Amygdala (tissue), 56 donors: ENCODE measurements at places on chromosomes 5 and 9.

DNA sequence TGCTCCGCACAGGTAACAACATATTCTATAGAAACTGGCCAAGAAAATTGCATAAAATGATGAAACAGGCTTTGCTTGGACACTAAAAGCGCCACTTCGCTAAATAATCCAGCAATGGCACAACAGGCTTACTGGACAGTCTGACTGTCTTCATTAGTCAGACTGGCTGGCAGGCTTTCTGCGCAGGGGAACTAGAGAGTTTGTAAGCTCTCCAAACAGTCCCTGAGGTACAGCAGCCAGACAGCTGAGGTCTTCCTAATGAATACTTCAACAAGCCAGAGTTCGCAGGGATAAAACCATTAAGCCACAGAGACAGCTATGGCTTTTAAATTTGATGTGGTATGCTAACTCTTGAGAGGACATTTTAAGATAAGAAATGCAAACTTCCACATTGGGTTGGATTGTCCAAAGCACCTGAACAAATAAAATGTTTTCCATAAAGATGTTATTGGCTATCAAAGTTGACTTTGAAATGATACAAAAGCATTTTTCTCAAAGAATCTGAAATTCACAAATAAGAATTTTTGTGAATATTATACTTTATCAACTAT lies 20.7 kb downstream of the PLK2 start:
- no peak for DNase-seq

DNA sequence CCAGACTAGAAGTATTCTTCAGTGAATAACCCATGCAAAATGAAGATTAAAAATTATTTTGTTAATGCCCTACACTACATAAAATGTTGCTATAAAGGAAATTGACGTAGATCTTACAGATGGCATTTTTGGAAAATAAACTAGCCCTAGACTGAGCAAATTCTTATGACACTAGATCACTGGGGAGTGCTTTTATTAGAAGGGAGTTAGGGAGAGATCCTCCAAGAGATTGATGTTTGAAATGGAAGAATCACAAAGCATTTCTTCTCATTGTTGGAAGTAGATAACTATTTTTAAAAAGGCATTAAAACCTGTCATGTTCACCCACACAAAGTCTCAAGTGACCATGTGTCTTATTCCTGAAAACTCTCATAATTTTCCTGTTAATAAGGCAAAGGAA lies 351.1 kb upstream of the TLE4 start:
- DNase-seq: no peak

GRCh38 chr5:104539618-104540350 lies 977.2 kb upstream of the NUDT12 start:
- no peak for DNase-seq

DNA sequence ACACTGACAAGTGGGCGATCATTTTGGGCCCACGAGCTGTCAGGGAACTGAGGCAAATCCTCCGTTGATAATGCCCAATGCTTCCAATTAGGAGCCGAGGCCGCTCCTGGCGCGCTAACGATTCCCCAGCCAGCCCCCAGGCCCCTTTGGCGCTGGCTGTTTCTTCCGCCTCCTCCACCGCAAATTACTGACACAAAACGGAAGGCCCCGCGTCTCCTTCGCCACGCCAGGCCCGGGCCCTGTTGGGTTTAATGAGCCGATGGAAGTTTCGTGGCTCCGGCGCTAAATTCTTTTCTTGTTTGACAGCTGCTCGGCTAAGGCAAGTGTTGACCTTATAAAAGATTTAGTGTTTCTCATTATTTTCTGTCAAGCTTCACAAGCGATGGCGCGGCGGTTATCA lies 25.7 kb upstream of the BARHL1 start:
- no peak for DNase-seq

DNA sequence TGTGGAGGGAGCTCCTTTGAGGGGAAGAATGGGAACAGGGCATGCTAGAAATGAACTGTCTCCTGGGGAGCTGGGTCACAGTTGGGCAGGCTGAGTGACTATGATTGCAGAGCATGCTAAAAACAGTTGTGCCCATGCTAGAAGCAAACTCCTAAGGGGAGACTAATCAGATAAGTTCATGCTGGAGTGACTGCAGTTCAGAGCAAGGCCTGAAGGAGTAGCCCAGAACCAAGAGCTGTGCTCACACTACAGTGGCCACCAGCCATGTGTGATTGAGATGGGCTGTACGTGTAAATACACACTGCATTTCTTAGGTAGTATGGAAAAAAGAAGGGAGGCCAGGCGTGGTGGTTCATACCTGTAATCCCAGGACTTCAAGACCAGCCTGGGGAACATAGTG lies 10.3 kb upstream of the AK1 start:
- DNase-seq: no peak

GRCh38 chr5:178667101-178667500 lies 40.3 kb upstream of the CLK4 start:
- no peak for DNase-seq

- DNase-seq: peak; percentile 32
Measured at GRCh38 chr9:98998441-98999151, 54.9 kb downstream of the COL15A1 start.

DNA sequence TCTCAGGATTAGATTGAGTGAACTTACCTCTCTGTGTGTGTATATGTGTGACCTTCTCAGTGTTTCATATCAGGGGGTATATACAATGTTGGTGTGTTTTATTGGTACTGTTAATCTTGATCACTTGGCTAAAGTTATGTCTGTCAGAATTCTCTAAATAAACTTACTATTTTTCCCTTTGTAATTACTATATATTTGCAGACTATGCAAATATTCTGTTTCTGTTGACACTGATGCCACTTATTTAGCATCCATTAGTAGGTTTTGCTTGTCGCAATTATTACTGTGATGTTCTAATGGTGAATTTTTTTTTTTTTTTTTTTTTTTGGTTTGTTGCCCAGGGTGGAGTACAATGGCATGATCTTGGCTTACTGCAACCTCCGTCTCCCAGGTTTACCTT lies 42.9 kb upstream of the NR5A1 start:
- DNase-seq: no peak

- no peak for DNase-seq
Measured at GRCh38 chr9:120742951-120743416, 28.7 kb upstream of the MEGF9 start.

GRCh38 chr5:78804995-78805394 lies 156.4 kb upstream of the LHFPL2 start:
- DNase-seq: no peak

GRCh38 chr9:111287127-111287526 lies 42.9 kb downstream of the OR2K2 start:
- no peak for DNase-seq

- DNase-seq: no peak
Measured at GRCh38 chr5:9878206-9878605, 248.1 kb upstream of the TAS2R1 start.

DNA sequence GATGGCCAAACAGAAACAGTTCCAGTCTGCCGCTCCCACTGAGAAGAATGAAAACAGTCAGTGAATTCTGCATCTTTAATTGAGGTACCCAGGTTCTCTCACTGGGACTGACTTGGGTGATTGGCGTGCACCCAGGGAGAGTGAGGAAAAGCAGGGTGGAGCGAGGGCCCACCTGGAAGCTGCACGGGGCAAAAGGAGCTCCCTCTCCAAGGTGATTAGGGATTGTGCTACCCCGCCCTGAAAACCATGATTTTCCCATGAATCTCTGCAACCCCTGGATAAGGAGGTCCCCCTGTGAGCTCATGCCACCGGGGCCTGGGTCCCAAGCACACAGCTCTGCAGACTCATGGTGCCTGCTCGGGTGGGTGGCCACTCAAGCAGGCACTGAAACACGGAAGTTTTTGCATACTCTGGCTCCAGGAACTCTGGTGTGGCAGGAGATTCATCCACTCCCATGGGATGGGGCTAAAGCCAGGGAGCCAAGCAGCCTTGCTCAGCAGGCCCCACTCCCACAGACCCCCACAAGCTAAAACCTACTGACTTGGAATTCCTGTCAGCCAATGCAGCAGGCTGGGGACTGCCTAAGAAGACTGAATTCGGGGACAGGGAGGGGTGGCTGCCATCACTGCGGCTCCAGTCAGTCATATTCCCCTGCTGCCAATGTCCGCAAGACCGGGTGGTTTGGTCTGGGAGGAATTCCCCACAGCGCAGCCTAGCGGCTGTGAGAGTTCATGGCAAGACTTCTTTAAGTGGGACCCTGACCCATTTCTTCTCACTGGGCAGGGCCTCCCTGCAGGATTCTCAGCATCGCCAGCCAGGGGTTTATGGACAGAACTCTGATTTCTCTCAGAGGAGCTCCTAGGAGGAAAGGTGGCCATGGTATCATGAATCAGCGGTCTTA lies 652.2 kb upstream of the RGMB start:
- no peak for DNase-seq

GRCh38 chr9:135604437-135605237 lies 34.7 kb downstream of the GLT6D1 start:
- no peak for DNase-seq

- no peak for DNase-seq
Measured at GRCh38 chr9:74795803-74796202, 91.9 kb downstream of the TRPM6 start.

DNA sequence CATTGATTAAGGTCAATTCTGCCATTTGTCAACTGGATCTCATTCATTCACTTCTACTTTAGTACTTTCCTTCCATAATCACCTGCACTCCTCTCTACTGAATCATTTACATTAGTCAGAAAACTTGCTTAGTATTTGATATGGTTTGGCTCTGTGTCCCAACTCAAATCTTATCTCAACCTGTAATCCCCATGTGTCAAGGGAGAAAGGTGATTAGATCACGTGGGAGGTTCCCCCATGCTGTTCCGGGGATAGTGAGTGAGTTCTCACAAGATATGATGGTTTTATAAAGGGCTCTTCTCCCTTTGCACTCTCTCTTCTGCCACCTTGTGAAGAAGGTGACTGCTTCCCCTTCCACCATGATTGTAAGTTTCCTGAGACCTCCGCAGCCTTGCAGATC lies 23.7 kb upstream of the UGCG start:
- no peak for DNase-seq

- DNase-seq: no peak
Measured at GRCh38 chr9:93059011-93059714, 662 bp downstream of the SUSD3 start.

DNA sequence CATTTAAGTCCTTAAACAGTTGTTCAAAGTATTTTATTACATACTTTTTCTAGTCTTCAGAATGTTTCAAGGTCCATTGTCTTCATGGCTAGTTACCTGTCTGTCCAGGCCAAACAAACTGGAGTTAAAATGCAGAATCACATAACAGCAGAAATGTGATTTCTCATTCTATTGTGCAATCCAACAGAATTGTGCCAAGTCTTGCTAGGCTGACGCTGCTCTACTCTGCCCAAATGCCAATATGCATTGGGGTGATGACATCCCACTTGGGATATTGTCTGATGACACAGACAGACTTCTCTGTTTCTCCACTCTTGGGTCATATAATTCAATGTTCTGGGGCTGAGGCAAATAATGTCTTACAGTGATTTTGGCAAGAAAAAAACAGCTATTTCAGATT lies 5.2 kb upstream of the SLC22A5 start:
- no peak for DNase-seq

DNA sequence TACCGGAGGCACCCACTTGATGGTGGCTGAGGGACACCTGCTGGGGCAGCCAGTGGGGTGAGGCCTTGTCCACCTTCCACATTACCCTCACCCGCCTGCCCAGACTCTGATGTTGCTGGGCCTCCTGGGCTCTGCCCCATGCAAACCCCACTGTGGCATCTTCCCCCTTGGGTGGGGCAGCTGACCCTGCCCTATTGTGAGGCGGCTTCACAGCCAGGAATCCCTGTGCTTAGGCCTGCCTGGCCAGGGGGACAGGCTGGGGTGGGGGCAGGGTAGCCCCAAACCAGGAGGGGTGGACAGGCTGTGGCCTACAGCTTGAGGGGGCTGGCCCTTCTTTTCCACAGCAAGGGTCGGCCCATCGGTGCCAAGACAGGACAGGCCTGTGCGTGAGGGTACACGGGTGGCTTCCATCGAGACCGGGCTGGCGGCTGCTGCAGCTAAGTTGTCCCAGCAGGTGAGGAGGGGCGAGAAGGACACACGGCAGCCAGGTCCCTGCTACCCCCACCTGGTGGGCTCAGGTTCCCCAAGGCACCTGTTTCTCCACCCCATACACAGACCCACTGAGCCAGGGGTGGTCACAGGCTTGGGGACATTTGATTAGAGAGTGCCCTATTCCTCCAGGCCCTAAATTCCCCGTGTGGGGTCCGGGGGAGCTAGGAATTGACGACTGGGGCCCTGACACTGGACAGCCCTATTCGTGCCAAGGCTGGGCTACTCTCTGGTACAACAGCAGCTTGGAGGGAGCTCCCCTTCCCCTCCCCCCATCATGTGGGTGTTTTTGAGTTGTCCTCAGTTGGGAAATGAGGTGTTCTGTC lies 99.2 kb downstream of the PHF2 start:
- DNase-seq: no peak

- DNase-seq: no peak
Measured at GRCh38 chr5:87398981-87399614, 13.6 kb downstream of the CCNH start.

- no peak for DNase-seq
Measured at GRCh38 chr5:78903353-78903752, 81.8 kb downstream of the ARSB start.

- DNase-seq: no peak
Measured at GRCh38 chr5:108386345-108387061, 4.6 kb upstream of the FBXL17 start.

- no peak for DNase-seq
Measured at GRCh38 chr9:83220730-83221129, 157.8 kb upstream of the RASEF start.

DNA sequence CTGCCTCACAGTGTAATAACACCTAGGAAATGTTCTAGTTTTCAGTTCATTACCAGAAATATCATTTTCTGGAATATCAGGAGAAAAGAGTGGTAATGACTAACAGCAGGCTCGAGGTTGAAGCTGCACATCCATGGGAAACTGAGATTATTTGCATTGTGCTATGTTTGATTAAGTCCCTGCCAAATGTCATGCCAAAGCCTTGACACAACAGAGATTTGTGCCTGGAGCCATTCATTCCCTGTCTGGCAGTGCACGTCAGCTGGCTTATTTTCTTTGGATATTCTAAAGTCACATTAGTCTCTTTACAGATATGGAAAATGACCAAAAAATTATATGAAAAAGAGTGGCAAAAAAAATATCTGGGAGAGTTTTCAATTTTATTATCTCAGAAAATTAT lies 848.0 kb downstream of the PTPRD start:
- no peak for DNase-seq

DNA sequence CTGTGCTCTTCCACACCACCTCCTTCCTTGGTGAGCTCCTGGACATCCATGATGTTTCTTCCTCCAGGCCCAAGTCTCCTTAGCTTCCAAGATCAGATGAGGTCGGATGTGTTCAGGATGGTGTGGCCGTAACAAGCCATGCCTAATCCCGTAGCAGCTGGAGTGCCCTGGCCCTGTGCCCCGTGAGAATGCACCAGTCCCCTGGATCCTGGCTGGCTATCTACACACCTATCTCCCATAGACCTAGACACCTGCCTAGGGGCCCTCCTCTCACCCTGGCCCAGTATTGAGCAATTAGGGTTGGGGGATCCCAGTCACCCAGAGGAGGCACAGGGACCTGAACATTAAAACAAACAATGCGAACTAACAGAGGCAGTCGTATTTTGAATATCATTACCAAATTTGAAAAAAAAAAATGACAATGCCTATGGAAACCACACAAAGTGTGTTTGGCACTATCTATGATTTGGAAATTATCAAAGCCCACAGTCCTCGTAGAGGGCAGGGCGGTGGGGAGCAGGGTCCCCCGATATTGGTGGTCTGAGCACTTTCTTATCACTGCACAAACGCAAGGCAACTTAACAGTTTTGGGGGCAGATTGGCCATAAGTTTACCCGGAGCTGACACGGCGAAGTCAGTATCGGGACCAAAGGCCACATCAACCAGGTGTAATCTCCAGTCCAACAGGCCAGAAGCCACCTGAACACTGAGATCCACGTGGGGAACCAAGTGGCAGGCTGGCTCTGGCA lies 13.2 kb downstream of the ENG start:
- no peak for DNase-seq
